Dorsolateral prefrontal cortex (tissue), 122 donors: ENCODE measurements at places on chromosomes 6 and 20. TPM values are rescaled to one million over a fixed set of nuclear protein-coding genes. Genes with fewer than 3 reads are reported as not detected.

GRCh38 chr6:15911753-15912504, 217.0 kb upstream of the MYLIP start:
- no peak for DNase-seq

DNA sequence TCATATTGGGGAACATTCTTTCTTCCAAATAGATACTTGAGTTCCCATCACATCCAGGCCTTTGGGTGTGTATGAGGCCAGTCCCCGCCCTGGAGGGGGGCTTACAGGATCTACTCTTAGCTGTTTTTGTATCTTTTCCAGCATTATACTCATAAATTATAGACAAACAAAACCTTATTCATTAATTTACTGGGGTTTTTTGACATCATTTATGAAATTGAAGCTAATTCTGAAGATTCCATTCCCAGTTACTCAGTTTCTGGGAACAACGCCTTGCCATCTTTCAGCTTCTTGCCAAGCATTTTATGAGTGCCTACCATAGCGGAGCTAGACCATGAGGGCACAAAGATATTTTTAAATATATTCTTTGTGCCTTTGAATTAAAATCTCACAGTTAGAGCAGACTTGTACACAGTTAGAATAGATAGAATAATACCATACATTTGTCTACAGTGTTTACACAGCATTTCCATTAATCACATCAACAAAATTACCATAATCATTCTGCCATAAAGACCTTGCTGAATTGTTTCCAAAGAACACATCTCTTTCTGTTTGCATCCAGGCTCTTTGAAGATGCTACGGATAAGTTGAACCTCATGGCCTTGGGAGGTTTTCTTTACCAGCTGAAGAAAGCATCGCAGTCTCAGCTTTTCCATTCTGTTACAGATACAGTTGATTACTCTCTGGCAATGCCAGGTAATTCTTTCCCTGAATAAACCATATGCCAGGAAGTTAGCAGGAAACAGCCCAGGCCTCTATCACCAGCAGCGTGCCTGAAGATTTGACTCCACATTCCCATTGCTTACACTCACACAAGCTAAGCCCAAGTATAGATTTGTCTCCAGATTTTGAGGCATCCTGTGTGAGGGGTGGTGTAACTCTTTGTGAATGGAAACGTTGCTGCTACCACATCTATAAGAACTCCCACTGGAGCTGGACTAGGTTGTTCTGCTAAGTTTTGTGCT, 75.4 kb upstream of the PBOV1 start:
- no peak for DNase-seq

DNA sequence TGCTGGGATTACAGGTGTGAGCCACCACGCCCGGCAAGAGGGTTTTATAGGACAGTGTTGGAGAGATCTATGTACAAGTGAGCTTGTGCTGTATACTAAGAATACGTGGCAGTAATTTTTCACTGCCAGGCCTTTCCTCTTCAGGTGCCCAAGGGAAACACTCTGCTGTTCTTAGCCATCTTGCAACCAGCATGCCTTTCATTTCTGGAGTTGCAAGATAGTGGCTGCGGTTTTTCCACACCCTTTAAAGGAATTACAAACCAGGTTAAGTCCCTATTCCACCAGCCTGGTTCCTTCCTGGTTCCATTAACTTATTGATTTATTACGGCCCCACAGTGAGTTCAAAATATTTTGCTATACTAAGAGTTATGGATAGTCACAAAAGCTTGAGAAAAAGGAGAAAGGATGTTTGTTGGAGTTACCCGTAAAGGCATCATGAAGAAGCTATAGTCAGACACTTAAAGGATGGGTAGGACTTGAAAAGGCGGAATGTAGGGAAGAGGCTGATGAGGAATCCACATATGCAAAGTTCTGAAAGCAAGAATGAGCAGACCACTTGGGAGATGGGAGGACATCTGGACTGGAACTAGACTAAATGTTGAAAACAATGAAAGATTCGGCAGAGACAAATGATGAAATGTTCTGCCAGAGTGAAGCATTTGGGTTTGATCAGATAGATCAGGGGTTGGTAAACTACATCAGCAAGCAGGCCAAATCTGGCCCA, 61.4 kb upstream of the ASIP start:
- DNase-seq, result no peak

GRCh38 chr20:25563362-25563761, 22.0 kb downstream of the NINL start:
- DNase-seq, result no peak

DNA sequence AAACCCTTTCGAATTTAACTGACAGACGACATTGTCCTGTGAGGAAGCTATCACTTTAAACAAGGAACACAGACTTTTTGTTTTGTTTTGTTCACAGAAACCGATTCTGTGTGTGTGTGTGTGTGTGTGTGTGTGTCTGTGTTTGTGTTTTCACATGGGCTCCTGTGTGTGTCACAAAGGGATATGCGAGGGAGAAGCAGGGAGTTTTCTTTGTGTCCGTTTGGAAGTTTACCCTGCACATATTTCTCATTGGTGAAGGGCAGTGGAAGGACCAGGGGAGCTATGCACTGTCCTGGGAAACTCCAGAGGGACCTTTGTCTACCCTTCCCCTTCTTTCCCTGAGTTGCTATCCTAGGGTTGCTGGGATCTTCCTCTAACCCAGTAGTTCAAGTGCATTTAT, 17.7 kb downstream of the POM121L2 start:
- DNase-seq, result no peak

- no peak for DNase-seq
Measured at GRCh38 chr6:41214559-41215238, 13.4 kb upstream of the TREML4 start.

- peak; percentile 66 for DNase-seq
Measured at GRCh38 chr6:150016324-150017185, 8.8 kb downstream of the RAET1L start.

GRCh38 chr6:4480788-4481735, 295.1 kb upstream of the CDYL start:
- DNase-seq, result no peak

GRCh38 chr20:20333866-20334265, 34.0 kb upstream of the INSM1 start:
- DNase-seq, result no peak

DNA sequence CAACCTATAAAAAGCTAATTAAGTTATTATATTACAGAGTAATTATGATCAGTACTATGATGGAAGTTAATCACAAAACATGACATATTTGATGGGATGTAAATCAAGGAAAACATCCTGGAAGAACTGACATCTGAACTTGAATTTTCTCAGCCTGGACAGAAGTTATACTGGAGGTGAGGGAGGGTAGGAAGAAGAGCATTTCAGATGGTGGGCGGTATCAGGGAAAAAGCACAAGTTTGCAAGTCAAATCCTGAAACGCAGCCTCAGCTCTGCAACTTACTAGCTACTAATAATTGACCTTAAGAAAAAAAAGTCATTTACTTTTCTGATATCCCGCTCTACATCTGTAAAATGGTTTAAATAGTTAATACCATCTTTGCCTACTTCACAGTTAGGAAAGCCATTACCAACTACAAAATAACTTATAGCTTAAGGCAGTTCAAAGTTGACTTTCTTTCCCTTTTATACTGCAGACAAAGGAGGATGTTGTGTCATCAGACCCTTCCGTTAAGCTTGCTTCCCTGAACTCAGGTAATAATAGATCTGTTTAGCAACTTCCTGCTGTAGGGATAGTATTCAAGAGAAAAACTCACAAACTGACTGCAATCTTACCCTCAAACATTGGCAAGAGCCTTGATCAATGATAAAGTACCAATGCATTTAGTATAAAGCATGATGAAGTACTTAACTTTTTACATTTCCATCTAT, 21.0 kb downstream of the NOL7 start:
- DNase-seq, result no peak

- no peak for DNase-seq
Measured at GRCh38 chr20:62192635-62193034, 9.8 kb downstream of the MTG2 start.

- no peak for DNase-seq
Measured at GRCh38 chr20:58550275-58551059, 35.3 kb upstream of the APCDD1L start.

- no peak for DNase-seq
Measured at GRCh38 chr20:16147916-16148315, 425.3 kb downstream of the KIF16B start.

DNA sequence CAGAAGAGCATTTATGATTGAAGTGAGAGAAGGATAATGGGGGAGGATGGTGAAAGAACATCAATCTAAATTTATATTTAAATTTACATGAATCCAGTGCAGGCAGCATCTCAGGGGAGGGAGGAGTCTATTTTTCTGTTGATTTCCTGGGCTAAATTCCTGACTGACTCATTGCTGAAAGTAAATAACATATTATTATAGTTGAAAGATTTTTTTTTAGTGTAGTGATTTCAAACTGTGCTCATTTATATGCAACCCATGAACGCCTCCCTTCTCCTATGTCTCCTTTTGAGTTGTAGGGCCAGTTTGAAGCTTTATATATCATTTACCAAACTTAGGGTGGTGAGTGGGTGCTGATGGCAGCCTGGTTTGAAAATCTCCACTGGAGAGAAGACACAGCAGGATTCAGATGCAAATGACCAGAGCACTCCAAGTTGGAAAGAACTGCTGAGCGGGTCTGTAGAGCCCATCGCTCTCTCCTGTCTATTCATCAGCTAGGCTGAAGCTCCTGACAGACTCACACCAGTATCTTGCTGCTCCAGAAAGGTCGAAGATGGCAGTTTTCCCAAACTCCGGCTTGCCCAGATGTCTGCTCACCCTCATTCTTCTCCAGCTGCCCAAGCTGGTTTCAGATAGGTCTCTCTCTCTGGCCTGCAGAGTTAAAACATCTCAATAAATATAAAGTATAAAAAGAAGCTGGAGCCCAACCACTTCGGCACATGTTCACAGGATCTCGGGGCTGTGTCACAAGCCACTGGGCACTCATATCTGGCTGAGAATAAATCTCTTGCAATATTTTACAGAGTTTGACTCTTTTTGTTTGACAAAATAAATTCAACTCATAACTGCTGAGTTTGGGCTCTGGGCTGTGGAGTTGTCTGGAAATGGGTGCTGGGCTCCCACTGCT, 18.3 kb downstream of the BTN2A1 start:
- DNase-seq, result no peak

DNA sequence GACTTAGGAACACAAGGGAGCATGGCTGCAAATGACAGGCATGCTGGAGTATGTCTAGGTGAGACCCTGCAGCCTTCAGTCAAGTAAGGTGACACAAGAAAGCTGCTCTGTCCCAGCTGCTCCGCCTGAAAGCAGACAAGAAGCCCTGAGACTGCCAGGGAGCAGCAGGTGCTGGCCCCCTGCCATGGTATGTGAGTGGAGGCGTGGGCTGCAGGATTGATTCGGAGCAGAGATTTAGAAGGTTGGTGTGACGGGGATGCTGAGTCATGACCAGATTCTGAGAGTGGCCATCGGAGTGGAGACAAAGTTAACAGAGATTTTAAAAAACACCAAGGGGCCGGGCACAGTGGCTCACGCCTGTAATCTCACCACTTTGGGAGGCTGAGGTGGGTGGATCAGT, 17.8 kb downstream of the LRP11 start:
- DNase-seq, result peak; percentile 70

DNA sequence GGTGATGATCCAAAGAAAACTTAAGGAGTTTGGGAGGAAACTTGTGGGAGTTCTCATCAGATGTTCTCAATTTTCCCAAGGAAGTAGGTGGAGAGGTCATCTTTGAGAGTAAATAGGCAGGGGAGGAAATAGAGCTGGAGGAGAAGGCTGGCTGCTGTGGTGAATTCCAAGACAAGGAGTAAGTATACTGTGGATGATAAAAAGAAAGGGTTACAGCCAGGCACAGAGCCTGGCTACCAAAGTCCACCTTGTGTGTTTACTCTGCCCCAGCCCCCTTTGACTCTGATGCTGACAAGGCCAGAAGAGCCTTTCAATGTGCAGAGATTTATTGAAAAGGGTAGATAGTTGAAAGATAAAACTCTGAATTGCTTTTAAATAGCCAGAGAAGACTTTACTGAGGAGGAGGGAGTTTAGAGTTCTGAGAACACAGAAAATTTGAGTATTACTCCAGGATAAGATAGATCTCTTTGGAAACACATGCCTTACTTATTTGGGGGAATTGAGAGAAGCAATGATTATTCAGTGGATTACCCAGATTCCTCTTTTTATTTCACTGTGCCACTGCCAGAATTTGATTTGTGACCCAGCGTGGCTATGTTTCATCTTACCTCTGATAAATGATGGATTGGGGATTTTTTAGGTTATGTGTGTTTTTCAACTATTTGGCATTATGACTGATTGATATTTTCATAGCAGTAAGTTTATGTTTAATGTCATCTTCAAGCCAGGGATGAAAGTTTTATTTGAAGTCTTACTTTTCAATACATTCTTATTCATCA, 182.6 kb upstream of the JAG1 start:
- no peak for DNase-seq

GRCh38 chr6:33989016-33989854, 156.7 kb downstream of the GRM4 start:
- no peak for DNase-seq

DNA sequence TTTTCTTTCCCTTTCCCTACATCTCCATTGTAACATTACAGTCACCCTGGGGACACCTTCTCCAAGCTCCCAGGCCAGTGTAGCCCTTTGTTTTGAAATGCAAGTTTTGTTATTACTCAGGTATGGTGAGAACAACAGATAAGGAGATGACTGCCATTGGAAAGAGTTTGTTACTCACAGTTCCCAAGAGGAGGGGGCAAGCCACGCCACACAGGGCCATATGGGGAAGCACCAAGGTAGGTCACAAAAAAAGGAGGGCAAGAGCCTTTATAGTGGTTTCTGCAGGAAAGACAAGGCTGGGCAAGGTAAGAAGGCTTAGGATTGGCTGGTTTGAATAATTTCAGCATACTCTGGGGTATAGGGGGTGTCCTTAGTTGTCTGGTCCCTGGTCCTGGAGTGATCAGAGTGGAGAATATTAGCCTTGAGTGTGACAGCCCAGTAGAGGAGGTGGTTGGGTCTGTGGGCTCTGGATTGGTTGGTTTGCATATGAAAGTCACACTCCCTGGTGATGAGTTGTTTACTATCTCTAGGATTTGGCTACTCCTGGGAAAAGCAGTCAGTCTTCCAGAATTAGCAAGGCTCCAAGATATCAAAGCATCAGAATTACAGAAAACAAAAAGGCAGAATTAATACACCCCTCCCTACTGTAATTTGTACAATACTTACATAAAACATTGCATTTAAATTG, 33.1 kb upstream of the SMLR1 start:
- DNase-seq, result no peak

GRCh38 chr6:56946368-56946767, 8.5 kb upstream of the BEND6 start:
- DNase-seq, result no peak

GRCh38 chr6:82114748-82115147, 132.8 kb downstream of the IBTK start:
- no peak for DNase-seq

DNA sequence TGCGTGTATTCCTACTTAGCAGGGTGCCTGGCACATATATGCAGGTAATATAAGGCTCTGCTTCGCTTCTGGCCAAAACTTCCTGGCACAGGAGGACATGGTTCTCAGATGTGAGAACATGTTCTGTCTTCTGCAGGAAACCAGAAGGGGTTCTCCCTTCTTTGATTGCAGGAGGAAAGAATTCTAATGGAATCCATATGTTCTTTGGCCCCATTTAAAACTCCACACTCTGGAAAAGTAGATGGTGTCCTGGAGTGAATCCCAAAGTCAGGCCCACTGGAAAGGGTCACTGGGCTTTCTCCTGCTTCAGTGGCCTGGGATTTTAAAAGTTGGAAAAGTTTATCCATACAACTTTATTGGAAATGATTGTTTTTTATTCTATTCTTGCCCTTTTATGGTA, 16.4 kb upstream of the CYP24A1 start:
- DNase-seq, result no peak

Gene EYS
- 0.21 TPM for total RNA-seq

Gene PACSIN1
- total RNA-seq, result 349 TPM

Gene PTPN1
- 19.0 TPM for total RNA-seq

Gene AGER
- 5.8 TPM for total RNA-seq
